ENCODE measurements at places on chromosomes 2 and 18. TPM values are rescaled to one million over a fixed set of nuclear protein-coding genes. Genes with fewer than 3 reads are reported as not detected.

GRCh38 chr2:143522699-143523098 lies 393.5 kb downstream of the ARHGAP15 start:
- no peak for DNase-seq

DNA sequence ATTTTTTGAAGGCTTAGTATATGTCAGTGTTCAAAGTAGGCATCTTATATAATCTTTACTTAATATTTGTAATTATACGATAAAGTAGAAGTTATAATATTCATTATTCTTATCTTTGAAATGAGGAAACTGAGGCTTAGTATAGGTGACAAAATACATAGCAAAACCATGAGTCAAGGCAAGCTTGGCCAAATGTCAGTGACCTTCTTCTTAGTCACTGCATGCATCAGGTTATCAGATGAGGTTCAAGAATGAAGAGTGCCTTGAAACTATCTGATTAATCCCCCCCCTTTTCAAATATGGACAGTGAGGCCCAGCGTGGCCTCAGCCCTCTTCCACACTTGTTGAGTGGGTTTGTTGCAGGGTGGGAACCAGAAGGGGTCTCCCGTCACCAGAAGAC lies 59.3 kb downstream of the PMAIP1 start:
- DNase-seq: no peak

DNA sequence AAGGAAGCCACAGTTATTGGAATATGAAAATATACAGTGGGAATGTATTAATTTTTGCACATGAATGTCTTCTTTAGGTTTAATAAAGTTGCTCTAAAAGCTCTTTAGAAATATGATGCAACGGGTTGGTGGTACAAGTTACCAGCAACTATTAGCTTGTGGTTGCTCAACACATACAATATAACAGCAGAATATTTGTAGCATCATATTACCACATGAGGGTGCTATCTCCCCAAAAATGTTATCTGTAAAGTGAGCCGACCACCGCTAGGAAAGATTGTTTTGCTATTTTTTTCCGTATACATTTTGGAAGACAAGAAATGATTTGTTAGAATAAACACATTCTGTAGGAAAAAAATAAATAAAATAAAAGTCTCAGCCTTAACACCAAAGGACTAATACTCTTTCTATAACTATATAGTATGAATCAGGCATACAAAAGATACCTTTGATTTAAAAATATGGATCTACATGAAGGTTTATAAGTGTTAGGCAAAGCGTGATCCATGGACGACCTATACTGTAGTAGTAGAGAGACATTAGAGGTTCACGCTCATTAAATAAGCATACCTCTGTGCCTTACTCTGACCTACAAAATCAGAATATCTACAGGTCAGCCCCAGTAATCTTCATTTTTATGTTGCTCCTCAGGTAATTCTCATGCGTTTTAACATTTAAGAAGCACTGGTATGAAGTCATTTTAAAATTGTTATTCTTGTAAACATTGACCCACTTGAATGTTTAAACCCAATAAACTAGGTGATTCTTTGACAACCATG lies 1110.6 kb upstream of the ACVR2A start:
- peak; percentile 80 for DNase-seq

GRCh38 chr18:80126797-80127196 lies 17.7 kb downstream of the ADNP2 start:
- DNase-seq: no peak

- no peak for DNase-seq
These were observed 44.3 kb downstream of the MOGAT1 start for GRCh38 chr2:222715742-222716141.

- peak; percentile 28 for DNase-seq
These were observed 593.9 kb upstream of the NETO1 start for GRCh38 chr18:73461780-73462059.

- DNase-seq: peak; percentile 70
These were observed 552 bp downstream of the CNPPD1 start for GRCh38 chr2:219175928-219176817.

DNA sequence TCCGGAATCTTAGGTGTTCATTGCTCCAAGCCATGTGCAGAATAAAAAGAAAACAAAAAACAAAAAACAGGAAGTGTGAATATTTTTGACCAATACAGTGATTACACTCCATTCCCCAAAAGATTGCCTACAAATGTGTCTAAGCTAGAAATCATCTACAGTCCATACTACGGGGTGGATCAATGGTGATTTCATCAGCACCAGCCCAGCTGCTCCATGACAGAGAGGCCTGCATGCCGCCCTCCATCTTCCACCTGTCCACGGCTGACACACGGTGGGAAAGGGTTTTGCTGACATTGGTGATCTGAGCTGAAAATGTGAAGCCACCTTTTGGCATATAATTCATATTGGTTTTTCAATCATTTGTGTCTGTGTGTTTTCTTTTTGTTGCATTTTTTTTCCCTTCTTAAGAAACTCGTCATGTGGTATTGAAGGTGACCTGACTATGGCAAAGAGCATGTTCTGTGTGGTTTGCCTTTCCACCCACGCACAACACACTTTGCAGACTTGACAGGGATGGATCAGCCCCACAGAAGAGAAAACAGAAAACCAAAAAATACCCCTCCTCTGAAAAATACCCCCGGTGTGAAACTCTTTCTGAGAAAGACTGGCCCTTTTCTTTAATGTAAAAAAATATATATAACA lies 533.1 kb downstream of the RNF144A start:
- DNase-seq: no peak

DNA sequence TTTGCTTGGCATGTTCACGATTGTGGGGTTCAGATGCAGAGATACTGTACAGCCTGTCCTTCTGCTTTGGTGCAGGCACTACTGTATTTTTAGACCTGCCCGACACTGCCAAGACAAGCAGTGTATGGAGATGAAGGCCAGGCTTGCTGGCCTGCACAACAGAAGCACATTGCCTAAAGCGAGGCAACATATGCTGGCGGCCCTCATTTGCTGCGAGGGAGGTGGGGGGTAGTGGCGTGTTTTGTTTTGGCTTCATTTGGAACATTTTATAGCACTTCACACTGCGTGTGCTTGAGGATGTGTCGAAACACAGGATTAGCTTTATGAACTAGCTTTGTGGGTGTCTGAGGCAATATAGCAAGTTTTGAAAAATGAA lies 27.0 kb downstream of the TMEM182 start:
- no peak for DNase-seq

DNA sequence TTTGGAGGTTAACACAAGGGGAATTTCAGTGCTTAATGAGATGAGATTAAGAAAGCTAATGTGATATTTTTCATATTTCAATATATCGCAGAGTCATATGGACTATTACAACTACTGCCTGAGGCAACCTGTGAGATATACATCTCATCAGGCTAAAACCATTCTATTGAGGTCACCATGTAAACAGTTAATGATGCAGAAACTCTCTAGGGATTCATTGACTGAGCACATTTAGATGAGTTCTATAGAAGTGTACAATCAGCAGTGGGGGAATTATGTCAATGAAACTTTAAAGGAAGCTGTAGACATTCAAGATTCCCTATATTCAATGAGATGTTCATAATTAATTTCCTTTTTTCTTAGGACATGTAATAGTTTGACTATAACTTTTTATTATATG lies 687.4 kb upstream of the SYT4 start:
- DNase-seq: no peak

DNA sequence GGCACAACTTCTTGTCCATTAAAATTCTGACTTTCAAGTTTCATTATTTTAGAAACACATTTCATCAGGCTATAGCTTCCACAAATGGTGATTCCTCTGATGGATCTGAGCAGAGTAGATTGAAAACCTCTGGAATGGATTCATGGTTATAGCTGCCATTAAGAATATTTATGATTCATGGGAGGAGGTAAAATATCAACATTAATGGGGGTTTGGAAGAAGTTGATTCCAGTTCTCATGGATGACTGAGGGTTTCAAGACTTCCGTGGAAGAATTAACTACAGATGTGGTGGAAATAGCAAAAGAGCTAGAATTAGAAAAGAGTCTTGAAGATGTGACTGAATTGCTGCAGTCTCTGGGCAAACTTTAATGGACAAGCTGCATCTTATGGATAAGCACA lies 797.4 kb downstream of the SUCLG1 start:
- DNase-seq: no peak

DNA sequence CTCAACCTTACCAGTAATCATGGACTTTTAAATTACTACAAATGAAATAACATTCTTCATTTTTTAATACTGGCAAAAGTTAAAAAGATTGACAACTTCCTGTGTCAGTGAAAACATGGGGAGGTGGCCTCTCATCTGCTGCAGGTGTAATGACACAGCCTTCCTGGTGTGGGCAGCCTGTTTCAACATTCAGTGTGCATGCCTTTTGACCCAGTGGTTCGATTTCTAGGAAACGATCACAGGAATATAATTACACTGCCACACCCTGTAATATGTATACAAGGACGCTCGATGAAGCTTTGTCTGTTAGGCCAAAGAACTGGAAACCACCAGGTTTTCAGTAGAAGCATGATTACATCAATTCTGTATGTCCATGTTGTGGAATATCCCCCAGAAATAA lies 68.7 kb downstream of the MTHFD2 start:
- no peak for DNase-seq

DNA sequence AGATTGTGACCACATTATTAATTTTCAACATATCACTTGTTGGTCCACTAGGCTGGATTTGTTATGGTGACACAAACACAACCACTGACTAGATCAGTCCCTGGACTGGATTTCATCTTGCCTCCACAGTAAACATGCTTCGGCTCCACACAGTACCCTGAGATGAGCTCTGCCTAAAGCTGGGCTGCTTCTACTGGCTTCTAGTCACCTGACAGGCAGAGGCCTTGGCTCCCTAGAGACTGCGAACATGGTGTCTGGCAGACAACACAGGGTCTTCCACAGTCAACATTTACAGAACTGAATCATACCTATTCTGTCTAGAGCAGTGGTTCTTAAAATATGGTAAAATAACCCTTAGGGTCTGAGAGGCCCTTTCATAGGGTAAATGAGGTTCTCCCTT lies 69.2 kb downstream of the RIT2 start:
- DNase-seq: no peak

DNA sequence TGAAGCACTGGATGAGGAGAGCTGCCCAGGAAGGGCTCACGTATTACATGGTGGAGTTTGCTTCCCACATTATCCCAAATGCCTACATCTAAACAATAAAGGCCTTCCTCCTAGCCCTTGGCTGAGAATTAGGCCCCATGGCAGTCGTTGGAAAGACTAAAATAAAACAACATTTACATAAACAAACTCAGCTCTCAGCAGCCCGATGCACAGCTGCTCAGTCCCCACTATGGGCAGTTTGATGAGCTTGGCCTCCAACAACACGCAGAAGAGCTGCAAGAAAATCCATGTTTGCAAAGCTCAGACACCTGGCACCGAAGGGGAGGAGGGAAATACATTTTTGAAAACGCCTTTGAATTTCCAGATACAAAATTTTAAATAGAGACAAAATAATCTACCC lies 352.4 kb downstream of the EIPR1 start:
- DNase-seq: no peak

- DNase-seq: peak; percentile 69
These were observed 88.9 kb downstream of the POLE4 start for GRCh38 chr2:75047189-75047991.

DNA sequence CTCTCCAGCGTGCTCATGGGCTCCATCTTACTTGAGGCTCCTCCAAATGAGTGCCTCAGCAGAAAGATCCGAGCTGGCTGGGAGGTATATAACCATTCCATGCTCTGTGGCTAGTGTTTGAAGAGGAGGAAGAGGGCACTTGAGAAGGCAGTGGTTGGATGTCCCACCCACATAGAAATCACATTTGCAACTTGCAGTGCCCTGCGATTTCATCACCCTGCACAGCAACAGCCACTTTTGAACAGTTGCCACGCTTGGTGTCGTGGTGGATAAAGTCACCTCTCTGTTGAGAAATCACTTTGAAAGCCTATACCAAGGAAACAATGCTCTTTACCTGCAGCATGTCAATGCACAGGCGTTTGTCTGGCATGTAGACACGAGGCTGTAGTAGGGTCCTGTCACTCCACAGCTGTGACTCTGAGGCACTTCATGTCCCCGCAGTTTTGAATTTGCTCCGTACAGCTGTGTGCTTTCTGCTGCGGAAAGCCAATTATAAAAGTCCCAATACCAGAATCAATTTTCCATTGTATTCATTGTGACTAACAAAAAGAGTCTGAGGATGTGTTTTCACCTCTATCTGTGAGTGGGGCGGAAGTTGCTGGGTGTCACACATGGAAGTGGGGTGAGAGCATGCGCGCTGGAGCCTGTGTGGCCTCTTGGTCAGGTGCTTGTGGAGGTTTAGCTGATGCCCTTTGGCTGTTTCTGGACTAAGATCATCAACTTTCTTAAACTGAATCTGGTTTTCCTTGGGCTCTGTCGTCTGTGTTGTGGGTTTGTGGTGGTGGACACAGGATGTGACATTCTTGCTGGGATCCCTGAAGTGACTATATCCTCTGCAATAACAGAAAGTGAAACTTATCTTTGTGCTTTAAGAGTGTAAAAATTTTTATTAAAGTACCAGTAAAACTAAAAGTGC lies 2.8 kb downstream of the CNDP2 start:
- peak; percentile 42 for DNase-seq

- DNase-seq: peak; percentile 98
These were observed 42.0 kb upstream of the CREB1 start for GRCh38 chr2:207487650-207488311.

DNA sequence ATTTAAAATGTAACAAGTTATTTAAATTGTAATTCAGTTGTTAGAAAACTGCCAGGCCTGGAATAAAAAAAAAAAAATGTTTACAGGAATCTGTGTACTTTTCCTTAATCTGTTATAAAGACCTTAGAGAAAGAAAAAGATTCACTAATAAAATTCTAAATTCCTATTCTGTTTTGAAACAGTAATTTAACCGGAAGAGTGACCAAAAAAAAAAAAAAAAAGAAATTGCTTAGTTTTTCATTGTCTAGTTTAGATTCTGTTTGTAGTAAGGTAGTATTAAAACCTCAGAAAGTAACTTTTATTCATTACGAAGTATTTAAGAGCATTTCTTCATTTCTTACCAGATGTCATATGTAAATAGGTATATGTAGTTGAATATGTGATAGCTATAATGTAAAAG lies 2.5 kb downstream of the REL start:
- no peak for DNase-seq

FABP1 gene
- total RNA-seq: not detected

CCDC195 gene
- not detected for total RNA-seq

KYNU gene
- total RNA-seq: under 0.01 TPM

UGT1A4 gene
- total RNA-seq: not detected

SERPINB7 gene
- 18.6 TPM for total RNA-seq

CFLAR gene
- total RNA-seq: 47.2 TPM

DOK6 gene
- 0.76 TPM for total RNA-seq

CRYGC gene
- not detected for total RNA-seq

All from GM23248 (cell line).